ENCODE measurements at places on chromosomes 2 and 18.

GRCh38 chr18:67183398-67183797 is 333.1 kb downstream of the DSEL start:
- DNase-seq: no peak

GRCh38 chr2:96326564-96326963 is 1.4 kb downstream of the ITPRIPL1 start:
- no peak for DNase-seq

DNA sequence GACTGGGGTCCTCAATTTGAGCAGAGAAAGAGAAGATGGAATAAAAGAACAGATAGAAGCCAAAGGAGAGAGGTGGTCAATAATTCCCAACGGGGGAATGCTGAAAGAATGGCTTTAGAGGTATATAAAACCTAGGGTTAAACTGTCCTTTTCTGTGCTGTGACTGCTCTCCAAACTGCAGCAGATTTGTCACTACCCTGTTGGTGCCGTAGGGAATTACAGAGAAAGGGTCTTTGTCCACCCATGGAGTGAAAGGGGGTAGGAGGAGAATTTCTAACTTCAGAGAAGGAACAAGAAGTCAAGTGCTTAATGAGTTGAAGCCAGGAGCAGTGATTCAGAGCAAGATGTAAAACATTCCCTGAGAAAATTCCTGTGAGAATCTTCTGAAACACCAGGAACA is 486.5 kb downstream of the NUP35 start:
- no peak for DNase-seq

DNA sequence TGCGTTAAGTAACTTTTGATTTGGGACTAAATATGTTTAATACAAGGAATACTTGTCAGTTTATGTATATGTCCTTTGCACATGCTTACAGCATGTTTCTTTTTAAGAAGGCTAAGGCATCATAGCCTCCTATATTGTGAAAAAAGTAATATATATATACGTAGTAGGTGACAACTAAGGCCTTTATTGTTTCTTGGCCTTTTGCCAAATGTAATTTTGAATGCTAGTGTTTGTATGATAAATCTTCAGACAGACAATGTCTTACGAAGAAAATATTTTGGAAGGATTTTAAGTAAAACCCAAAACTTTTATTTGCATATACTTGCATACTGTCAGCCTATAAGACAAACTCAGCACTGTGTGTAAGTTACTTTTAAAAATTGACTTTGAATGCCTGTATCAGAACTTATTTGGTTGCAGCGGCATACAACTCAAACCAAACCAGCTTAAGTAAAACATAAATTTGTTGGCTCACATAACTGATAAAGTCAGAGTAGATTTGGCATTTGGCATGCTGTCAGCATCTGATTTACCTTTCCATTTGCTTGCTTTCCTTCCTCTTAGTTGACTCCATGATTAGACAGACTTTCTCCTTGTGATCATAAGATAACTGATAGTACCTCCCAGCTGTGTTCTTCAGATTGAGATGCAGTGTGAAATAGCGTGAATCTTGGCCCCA is 24.4 kb downstream of the UBE2E3 start:
- no peak for DNase-seq

DNA sequence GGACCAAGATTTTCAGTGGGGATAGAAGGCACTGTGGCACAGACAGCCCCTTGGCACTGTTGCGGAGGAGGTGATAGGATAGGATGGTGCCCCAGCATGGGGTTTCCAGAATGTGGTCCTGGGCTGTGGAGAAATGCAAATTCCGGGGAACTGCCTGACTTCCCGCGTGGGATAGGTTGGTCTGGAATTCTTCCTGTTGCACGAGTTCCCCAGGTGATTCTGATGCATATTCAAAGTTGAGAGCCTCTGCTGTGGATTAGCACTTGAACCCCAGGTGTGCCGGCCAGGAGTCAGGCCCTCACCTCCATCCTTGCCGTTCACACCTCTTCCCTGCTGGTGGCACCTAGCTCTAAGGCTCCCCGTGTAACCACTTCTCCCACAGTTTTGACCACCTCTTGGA is 15.5 kb downstream of the NCK2 start:
- DNase-seq: no peak

DNA sequence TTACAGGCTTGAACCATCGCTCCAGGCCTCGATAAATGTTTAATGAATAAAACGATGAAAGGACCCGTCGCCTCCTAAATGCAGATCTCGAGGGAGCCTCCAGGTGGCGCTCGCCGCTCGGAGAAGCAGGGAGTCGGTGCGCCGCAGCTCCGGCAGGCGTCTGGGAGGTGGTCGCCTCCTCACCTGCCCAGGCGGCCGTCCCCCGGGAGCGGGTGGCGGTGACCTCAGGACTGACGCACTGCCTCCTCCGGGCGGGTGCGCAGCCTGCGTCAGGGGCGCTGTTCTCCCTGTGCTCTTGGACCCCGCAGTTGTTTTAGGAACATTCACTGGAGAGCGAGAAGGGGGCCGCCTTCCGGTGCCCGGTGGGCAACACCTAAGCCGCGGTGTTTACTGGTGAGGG is 38.6 kb upstream of the POLE4 start:
- peak; percentile 72 for DNase-seq

All from femur (tissue), 1 donor.